ENCODE measurements at places on chromosomes 2 and 18.

DNA sequence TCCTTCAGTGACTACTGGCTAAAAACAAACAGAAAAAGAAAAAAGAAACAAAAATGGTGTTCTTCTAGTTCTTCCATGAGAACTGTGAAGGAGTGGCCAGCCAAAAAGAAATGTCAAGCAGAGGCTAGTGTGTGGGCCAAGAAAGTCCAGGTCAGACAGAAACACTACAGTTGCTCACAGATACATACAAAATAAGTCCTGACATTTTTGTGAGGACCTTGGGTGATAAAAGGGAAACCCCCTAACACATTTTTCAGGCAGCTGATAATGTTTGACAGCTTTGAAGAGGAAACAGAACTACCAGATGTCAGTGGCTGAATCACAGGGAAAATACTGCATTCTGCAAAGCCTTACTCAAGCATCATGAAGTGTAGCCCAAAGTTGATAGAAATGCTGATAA is 28.1 kb downstream of the ARHGAP25 start:
- peak; percentile 8 for DNase-seq

DNA sequence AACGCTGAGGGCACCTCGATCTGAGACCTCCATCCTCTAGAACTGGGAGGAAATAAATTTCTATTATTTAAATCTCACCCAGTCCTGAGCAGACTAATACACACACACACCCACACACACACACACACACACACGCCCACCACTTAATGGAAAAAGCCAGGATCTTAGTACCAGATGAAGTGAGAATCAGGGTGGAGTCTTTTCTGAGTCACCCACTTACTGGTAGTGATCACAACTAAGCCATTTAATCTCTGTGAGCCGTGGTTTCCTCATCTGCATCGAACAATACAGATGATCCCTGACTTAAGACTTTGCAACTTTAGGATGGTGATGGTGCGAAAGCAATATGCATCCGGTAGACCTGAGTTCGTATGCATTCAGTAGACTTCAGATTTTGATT is 18.6 kb downstream of the THNSL2 start:
- peak; percentile 48 for DNase-seq

GRCh38 chr2:55232863-55233657 is 572 bp downstream of the RPS27A start:
- peak; percentile 62 for DNase-seq

DNA sequence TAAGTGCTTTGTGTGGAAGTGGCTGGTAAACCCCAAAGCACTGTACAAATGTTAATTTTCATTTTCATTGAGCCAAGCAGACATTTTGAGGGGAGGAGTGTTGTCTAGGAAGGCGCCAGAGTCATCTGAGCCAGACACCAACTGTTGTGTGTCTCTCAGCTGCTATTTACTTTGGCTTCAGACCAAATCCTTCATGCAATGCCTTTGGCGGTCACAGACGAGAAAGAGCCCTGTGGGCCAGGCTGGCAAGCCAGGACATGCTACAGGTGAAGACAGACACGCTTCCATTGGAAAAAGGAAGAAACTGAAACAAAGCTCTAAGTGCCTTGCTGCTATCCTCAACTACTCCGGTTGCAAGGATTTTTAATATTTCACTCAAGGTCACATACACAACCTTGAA is 115.4 kb upstream of the CDC42EP3 start:
- peak; percentile 97 for DNase-seq

- DNase-seq = no peak
Measured at GRCh38 chr2:67560771-67561456, 163.8 kb downstream of the ETAA1 start.

DNA sequence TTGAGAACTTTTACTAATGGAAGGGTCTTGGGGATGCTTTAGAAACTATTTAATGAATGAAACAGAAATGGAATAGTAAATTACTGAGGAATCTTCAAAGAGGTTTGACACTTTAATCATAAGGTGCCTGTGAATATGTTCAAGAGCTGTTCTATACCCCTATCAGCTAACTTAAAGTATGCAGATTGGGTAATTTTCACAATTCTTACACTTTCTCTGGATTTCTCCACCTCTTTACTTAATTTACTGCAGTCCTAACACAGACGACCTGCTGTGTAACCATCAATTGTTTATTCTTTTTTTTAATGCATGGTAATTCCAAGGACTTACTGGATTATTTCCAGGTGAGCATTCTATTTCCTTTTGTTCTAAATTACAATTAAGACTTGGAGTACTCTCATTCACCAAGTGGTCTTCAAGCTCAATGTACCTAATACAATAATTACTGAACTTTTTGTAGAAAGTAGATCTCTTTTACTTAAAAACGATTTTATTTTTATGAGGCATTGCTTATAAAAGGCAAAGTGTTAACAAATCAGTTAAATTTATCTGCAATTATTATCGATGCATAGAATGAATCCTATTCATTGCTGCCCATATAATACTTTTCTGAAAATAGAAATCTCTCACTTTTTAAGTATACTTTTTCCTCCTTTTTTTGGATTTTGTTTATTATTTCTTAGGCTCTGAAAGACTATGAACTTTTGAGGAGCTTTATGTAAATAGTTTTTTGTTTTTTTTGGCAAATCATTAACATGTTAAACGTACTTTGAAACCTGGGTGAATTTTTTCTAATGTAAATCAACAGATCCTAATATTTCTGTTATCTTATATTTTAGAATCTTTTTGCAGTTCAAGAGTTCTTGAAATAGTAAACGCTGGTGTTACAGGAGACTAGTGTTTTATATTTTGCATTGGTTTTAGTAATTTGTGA is 5.5 kb downstream of the VSNL1 start:
- DNase-seq = no peak

- DNase-seq = peak; percentile 82
Measured at GRCh38 chr2:95025406-95026319, at the start of gene MAL. TSS of gene MAL (plus strand) at chr2:95025708. CDS start at chr2:95025793, 85 bp downstream.

- no peak for DNase-seq
Measured at GRCh38 chr2:11877764-11878163, 131.3 kb downstream of the LPIN1 start.

GRCh38 chr18:40524881-40525280 is 1430.2 kb upstream of the PIK3C3 start:
- no peak for DNase-seq

GRCh38 chr2:45932278-45932975 is 281.0 kb downstream of the PRKCE start:
- DNase-seq = no peak

- peak; percentile 28 for DNase-seq
Measured at GRCh38 chr18:63603772-63604171, 16.6 kb downstream of the SERPINB13 start.

DNA sequence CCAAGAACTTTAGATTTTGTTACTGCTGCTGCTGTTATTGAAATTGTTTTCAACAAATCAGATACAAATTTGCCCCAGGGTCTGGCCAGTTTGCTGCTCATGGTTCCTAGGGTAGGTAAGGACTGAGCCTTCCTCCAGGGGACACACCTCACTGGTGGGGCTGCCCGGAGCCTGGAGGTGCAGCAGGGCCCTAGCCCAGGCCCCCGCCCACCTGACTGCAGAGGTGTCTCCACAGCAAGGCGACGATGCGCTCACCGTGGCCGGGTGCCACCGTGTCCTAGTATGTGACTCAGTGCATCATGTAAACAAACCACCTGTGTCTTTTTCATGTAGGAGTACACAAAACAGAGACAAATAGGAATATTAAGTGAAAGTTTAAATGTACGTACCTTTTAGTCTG is 153.5 kb upstream of the TPO start:
- no peak for DNase-seq

DNA sequence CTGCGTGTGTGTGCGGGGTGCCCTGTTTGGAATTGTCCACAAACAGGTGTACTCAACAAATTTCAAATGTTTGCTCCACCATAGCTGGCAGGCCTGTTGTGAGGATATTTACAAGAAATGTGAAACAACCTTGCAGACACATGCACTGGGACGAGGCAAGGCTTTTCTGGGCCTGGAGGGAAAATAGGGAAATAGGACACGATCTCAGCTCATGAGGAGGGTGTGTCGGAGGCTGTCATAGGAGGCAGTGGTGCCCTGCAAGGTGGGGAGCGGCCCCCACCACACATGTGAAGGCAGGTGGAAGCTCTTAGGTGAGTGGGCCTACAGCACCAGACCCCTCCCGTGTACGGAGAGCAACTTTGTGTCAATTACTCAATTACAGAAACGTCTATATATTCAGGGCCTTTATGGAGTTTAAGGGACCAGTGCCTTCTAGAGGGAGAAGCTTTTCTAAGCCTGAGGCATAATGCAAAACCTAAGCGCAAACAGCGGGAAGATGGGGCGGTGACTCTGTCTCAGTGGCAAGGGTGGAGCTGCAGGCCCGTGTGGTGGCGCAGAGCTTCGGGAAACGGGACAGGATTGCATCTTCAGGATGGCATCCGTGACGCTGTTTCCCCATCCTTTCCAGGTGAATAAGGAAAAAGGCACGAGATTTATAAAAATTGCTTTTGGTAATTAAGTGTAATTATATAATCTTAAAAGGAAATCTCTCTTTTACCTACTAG is 48.0 kb downstream of the RNF144A start:
- no peak for DNase-seq

GRCh38 chr2:127514485-127514884 is 11.8 kb downstream of the IWS1 start:
- no peak for DNase-seq

DNA sequence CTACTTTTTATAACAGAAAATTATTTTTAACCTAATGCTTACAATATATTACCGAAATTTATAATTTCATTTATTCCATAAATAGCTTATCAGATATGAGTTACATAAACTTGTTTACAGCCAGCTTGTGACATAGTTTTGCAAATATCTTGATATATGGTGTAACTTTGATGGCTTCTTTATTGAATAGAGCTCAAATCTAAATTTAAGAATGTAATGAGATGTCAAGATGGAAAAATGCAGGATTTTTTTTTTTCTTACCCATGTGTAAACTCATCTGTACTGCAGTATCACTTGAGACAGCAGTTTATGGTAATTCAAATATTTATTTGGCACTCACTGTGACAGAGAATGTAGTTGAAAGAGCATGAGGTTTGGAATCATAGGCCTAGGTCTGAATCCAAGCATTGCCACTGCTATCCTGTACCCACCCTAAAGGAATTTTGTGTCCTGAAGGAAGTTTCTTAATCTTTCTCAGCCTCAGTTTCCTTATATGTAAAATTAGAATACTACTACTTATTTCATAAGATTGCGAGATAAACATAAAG is 3.8 kb downstream of the CREB1 start:
- DNase-seq = peak; percentile 82

DNA sequence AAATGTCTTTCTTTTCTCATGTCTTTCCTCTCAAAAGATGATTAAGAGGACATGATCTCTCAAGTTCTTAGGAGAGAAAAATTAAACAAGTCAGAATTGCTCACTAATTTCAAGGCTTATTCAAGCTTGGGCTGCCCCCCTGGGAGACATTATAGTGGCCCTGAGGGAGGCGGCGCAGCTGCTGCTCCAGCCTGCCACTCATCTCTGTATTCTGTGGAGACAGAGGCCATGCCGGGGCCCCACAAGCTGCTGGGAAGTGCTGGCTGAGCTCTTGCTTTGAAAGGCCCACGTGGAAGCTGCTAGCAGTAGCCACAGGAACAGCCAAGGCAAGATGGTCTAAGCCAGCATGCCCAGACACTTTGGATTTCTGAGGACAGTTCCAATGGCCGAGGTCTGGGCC is 267.4 kb downstream of the LNPK start:
- no peak for DNase-seq

- no peak for DNase-seq
Measured at GRCh38 chr2:241421330-241421729, 65.2 kb downstream of the FARP2 start.

- no peak for DNase-seq
Measured at GRCh38 chr2:160920061-160920460, 240.2 kb upstream of the TANK start.

- no peak for DNase-seq
Measured at GRCh38 chr2:206799083-206799482, 33.7 kb downstream of the FASTKD2 start.

DNA sequence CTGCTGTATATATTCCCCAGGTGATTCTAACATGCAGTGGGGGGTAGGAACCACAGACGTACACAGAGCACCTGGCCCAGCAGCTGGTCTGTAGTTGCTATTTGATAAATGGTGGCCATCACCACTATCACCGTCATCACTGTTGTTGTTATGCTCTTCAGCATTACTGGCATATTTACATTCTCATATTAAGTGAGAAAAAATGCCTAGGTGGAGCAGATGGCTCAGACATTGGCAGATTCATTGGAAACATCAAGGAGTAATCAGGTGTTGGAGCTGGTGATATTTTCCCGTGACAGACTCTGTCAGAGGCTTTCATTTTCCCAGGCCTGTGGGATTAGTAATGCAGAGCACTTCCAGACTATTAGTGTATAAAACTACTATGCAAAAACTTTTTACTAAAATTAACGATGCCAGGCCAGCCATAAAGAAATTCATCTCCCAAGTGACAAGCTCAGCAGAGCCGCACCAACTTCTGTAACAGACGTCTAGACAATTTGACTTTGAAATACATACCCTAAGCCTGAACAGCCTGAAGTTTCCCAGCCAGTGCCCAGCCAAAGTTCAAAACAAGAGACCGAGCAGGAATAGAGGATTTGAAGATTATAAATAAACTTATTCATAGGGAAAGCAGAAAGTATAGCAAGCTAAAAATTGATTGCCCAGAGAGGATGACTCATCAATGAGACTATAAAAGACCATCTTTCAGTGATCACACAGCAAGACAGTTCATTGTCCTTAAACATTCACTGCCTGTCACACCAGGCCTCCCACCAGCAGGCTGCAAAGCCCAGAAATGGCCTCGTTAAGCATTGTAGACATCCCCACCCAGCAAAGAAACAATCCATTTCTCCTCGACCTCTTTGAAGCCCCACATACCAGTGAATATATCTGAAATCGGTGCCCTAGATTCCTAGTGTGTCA is 247.4 kb upstream of the CHAC2 start:
- peak; percentile 98 for DNase-seq

All from DMS53 (cell line).